ENCODE measurements at places on chromosomes 6 and 20. TPM values are rescaled to one million over a fixed set of nuclear protein-coding genes. Genes with fewer than 3 reads are reported as not detected.

The RIN2 gene
- 27.9 TPM for total RNA-seq

The NOTCH4 gene
- total RNA-seq, result 8.8 TPM

The SH3BGRL2 gene
- total RNA-seq, result 44.3 TPM

The FGD2 gene
- 3.2 TPM for total RNA-seq

Measured in diencephalon (tissue), 1 donor.